Activated CD8-positive, alpha-beta T cell treated with anti-CD3 and anti-CD28 coated beads for 36 hours (primary cell): ENCODE measurements at places on chromosomes 1 and 21.

DNA sequence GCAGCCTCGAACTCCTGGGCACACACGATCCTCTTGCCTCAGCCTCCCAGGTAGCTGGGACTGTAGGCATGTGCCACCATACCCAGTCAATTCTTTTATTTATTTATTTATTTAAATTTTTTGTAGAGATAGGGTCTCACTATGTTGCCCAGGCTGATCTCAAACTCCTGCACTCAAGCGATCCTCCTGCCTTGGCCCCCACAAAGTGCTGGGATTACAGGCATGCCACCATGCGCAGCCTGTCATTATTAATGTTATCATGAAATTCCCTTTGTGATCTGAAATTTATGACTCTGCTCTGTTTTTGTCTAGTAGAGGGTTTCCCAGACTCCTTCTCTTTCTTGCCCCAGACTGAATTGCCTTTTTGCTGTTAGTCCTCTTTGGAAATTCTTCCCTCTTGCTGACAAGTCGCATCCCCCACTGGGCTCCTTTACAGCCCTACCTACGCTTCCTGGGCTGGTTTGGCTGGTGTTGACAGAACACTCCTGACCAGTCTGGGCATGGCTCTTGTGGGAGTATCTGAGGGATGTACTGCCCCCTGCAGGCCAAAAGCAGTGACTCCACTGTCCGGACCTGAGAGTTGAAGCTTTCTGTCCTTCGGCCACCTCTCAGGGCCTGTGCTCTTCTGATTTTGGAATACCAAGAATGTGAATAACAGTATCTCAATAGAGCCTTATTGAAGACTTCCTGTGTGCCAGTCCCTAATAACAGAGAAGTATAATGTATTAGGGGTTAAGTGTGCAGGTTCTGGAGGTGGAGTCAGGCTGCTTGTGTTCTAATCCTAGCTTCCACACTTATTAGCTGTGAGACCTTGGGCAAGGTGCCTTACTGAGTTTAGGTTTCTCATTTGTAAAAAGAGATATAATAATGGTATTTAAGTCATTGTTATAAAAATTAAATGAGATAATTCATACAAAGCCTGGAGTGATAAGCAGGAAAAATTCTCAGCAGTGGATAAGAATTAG is 28.2 kb downstream of the TCEANC2 start:
- peak; percentile 82 for DNase-seq

DNA sequence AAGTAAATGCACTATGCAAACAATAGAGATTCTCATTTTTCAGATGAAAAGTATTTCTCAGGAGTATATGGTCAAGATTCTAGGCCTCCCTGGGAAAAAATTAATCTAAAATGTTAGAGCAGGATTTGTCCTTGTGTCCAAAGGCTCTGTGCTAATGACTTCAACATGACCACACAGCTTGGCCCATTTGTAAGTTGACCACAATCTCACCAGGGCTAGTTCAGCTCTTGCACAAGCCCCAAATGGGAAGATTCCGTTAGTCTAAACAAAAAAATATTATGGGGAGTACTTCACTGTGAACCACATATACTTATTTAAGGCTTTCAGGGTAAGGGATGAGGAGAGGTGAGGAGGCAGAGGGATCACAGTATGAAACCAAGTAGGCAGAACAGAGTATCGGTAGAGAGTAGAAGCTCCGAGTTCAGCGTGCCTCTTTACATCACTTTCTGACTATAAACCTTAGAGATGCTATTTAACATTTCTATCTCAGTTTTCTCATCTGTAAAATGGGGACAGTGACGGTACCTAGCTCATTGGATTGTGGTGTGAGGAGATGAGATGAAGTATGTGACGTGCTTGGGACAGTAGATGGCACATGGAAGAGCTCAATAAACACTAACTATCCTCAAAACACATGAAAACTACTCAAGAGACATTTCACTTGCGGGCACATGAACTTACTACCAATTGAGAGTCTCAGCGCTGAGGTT is 37.8 kb upstream of the CTTNBP2NL start:
- no peak for DNase-seq

DNA sequence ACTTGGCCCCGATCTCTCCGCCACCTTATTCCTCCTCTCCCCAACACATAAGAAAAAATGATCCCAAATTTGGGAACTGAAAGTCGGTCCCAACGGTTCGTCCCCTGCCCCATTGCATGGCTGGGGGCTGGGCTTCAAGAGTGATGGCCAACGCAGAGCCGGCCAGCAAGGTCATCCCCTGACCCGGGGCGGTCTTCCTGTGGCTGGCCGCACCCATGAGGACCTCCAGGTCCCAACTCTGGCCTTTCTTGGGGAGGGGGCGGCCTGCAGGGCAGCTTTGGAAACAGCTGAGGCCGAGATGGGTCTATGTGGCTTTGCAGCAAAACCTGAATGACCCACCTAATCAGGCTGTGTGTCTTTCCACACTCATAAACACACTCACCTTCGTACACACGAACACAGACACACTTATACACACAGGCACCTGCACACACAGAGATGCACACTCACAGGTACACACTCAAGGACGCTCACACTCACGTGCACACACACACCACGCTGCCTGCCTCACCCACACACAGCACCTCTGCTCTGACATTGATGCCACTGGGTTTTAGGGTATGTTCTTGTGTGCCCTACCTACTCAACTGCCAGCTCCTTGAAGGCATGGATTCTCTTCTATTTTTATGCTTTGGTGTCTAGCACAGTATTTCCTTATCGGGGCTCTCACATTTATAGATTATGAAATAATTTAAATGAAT is 562 bp downstream of the DYNLT5 start:
- no peak for DNase-seq

- DNase-seq, result no peak
Measured at GRCh38 chr1:41813755-41814745, 104.7 kb downstream of the HIVEP3 start.

DNA sequence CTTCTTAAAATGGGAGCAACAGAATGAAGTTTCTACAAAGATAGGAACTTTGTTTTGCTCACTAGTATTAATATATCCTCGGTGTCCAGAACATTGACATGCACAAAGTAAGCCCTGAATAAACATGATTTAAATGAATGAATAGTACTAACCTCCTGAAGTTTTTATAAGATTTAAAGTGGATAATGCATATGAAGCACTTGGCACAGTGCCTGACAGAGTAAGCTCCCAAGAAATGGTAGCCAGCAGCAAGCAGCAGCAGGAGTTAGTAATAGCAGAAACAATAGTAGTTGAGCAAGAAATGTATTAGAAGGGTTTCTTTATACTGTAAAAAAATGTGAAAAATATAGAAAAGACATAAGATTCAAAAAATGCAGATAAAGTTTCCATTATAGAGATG is 258.1 kb upstream of the C1orf87 start:
- no peak for DNase-seq

GRCh38 chr1:201912832-201913231 is 24.1 kb downstream of the SHISA4 start:
- no peak for DNase-seq
